M059J (cell line): ENCODE measurements at places on chromosomes 2 and 18. TPM values are rescaled to one million over a fixed set of nuclear protein-coding genes. Genes with fewer than 3 reads are reported as not detected.

The CFAP65 gene
- total RNA-seq, result not detected in 2 replicates

The CCBE1 gene
- total RNA-seq, result 7.2 and 7.7 TPM in 2 replicates

The MPHOSPH10 gene
- total RNA-seq, result 14.1 and 20.7 TPM in 2 replicates

The DLX1 gene
- total RNA-seq, result 5.6 and 6.8 TPM in 2 replicates

The VWC2L gene
- total RNA-seq, result 0.02 TPM in 1 of 2 replicates, not detected in the other

The RFX8 gene
- not detected in 2 replicates for total RNA-seq

The CNTNAP5 gene
- 0.05 TPM in 1 of 2 replicates, not detected in the other for total RNA-seq

GRCh38 chr2:234495251-234496054 is 1.4 kb downstream of the ARL4C start:
- peak; percentile 23 for DNase-seq

DNA sequence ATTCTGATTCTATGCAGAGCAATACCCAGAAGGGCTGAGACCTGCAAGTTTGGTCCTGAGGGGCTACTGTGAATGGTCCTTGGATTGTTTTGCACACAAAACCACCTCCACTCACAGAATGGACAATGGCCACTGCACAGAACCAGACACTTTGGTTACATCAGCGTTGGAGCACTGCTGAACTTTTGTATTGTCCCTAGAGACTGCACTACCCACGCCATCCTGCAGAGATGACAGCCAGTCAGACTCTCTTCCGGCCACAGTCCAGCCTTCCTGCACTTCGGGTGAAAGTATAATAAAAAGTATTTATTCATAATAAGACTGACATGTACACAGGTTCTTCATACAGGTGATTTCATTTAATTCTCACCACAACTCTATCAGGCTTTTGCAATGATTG is 35.7 kb downstream of the CELF4 start:
- no peak for DNase-seq

DNA sequence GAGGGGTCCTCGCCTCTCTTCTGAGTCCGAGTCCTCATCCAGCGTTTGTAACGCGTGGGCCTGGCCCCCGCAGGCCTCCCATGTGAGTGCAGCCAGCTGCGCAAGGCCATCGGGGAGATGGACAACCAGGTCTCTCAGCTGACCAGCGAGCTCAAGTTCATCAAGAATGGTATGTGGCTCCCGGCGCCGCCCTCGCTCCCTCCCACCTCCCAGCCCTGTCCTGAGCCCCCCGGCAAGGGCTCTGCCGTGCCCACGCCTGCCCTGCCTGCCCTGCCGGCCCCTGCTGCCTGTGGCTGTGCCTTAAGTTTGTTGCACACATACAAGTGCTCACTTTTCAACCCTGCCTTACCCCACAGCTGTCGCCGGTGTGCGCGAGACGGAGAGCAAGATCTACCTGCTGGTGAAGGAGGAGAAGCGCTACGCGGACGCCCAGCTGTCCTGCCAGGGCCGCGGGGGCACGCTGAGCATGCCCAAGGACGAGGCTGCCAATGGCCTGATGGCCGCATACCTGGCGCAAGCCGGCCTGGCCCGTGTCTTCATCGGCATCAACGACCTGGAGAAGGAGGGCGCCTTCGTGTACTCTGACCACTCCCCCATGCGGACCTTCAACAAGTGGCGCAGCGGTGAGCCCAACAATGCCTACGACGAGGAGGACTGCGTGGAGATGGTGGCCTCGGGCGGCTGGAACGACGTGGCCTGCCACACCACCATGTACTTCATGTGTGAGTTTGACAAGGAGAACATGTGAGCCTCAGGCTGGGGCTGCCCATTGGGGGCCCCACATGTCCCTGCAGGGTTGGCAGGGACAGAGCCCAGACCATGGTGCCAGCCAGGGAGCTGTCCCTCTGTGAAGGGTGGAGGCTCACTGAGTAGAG is 14.4 kb upstream of the ALLC start:
- no peak for DNase-seq

DNA sequence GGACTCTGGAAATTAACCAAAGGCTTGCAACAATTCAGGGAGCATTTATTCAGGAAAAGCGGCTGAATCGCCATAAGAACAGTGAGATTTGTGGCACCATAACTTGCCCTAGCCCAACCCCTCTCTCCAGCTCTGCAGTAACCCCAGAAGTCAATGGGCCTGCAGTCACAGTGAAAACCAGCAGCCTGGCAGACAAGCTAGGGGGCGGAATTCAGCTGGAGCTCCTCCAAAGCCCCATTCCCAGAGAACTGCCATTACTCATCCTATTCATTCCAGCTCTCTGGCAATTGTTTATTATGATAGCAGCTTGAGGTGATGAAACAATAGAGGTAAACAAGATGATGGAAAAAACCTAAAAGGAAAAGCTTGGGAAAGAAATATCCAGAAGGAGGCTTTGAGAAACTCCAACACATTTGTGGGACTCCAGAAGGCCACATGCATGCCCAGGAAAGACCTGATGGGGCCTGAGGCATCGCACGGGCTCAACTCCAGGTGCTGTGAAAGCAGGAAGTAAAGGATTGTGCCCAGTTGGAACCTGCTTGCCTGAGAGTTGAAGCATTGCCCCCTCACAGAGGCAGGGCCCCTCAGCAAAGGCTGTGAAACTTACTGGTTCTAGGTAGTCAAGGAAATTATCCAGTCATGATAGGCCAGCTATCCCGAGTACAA is 126.7 kb downstream of the TWIST2 start:
- DNase-seq, result peak; percentile 89

- DNase-seq, result no peak
Observed at GRCh38 chr2:221228214-221228769, 343.8 kb downstream of the EPHA4 start.

DNA sequence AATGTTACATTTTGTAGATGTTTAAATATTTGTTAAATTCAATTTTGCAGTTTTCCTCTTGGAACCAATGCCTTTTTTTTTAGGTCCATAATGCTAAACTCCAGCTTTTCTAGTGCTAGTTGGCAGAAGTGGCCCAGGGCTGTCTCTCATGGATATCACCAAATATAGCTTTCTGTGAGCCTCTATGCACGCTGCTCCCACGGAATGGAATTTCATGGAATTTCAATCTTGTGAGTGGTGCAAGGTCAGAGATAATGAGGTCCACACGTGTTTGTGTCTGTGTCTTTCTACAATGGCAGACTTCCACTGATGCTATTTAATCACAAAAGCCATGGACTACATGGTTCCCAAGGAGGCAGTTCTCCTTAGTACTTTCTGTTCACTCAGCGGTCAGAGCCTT is 191.5 kb upstream of the PARD3B start:
- no peak for DNase-seq

- DNase-seq, result peak; percentile 52
Observed at GRCh38 chr2:168030862-168031624, 216.4 kb downstream of the STK39 start.

DNA sequence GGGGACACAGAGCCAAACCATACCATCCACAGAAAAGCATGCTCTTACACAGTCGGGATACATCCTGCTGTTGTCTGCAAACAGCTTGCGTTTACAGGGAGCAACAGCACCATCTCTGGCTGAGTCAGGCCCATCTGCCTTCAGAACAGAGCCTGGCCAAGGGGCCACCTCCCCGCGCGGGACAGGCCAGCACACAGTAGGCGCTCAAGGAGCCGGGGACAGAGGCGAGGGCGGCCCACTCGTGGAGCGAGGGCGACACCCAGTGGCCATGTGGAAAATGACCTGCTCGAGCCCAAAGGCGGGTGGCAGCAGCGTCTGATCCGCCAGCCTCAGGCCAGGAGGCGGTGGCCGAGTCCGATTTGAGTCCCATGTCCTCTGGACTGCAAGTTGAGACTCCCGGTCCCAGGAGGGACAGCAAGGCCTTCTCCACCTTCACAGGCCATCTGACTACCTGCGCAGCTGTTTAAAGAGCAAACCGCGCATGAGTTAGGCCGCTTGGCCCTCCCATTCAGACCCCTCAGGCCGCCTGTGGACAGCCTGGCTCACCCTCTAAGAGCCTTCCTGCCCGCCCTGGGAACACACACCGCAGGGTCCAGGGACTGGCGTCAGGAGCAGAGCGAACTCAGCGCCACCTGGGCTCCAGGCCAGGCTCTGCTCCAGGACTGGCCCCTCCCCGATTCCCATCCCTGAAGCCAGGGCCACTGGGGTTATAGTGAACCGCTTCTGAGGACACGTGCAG is 38.3 kb downstream of the TTC32 start:
- DNase-seq, result peak; percentile 42

DNA sequence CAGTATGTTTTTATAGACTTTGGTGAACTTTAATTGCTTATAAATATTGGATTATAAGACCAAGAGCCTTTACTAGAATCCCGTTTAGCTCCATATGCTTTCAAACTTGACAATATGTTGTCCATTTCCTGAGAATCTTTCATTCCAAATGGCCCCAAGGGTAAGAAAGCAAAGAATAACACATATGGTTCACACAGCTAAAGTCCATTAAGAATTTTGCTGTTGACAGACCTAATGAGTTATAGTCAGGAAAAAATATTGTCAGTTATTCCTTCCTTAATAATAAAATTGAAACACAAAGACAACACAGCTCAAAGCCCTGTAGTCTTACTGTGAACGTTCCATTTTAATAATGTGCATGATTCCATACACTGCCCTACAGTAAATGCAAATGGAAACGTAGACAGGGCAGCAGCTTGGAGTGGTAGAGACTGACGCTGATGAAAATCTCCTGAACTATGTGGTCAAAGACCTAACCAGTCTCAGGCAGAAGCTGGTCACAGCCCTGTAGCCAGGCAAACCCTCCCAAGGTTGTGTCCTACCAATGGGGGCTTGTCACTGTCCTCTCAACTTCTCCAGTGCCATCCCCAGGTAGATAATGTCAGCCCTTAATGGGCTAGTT is 49.0 kb upstream of the ATIC start:
- no peak for DNase-seq

DNA sequence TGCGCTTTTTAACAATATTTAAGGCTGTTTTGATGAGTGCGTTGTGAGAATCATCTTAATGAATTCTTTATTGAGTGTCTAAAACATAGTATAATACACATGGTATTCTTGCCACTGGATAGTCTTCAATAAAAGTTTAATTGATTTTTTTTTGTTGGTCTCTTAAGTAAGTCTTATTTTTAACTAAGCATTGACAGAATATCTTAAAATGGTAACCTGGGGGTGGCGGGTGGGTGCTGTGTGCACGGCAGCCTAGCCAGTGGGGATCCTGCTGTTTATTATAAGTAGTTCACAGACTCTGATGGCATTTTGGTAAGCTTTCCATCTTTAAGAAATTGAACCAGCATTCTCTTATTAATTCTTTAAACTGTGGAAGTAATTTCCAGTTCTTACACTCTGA is 6.0 kb downstream of the SOX11 start:
- no peak for DNase-seq

DNA sequence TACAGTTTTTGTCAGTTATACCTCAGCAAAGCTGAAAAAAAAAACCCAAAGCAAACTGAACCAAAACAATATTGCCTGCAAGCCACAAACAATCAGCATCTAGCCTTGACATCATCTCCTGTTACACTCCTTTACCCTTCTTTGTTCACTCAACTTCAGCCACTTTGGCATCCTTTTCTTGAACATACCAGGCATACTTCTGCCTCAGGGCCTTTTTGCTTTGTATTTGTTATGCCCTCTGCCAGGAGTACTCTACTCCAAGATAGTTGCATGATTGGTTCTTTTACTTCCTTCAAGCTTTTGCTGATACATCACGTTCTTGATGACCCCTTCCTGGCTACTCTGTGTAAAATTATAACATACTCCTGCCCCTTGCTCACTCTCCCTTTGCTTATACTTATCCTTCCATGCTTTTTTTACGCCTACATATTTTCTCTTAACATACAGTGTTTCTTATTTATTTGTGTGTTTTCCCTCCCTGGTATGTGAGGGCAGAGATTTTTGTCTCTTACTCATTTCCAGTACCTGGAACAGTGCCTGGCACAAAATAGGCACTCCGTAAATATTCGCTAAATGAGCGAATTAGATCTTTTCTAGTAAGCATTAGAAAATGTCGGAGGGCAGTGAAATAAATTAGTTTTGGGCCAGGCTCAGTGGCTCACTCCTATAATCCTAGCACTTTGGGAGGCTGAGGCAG is 12.7 kb downstream of the ABI2 start:
- DNase-seq, result peak; percentile 97

GRCh38 chr2:152584301-152584700 is 133.0 kb downstream of the PRPF40A start:
- DNase-seq, result no peak

- DNase-seq, result no peak
Observed at GRCh38 chr2:217937446-217937845, 65.3 kb downstream of the TNS1 start.

GRCh38 chr18:52536039-52536438 is 196.0 kb downstream of the DCC start:
- DNase-seq, result no peak

DNA sequence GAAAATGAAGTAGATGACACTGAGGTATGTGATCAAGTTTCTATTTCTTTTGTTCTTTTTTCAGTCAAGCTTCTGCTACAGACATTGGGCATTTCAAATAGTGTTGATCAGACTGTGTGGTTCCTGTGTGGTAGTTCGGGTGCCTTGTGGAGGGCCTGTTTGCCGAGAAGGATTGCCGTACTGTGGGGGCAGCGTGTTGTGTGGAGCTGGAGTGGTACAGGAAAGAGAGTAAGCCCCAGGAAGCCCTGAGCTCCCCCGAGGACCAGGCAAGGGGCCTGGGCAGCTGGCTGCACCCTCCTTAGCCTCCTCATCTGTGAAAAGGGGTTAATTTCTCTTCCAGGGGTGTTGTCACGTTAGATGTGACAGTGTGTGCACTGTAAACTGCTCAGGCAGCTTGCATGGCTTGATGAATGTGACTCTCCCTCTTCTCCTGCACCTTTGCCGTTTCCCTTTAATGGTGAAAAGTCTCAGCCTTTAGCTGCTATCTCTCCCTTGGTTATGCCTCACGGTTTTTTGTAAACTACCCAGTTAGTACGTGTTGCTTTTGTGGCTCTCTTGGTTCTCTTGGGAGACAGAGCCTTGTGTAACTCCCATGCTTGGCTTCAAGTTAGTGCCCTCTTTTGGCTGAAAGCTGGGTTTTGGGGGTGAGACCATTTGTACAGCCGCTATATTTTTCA is 19.5 kb downstream of the C2orf74 start:
- DNase-seq, result no peak

DNA sequence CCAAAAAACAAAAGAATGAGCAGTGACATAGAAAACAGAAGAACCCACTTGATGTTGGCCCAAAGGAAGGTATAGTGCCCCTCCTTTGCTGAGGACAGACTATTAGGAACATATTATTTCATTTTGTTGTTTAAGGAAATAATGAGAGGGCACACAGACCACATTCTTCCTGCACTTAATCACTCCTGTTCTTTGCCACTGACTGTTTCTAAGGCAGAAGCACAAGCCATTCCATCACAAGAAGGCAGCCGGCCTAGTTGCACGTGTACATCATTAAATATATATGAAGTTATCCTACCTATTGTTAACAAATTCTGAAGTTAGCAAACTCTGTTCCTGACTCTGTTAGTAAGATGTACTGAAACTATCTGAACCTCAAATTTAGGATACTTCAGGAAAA is 110.0 kb downstream of the LNPK start:
- DNase-seq, result no peak

- DNase-seq, result peak; percentile 77
Observed at GRCh38 chr2:133265432-133265949, 302.8 kb downstream of the NCKAP5 start.
